Hematopoietic multipotent progenitor cell treated with erythropoietin and hydrocortisone succinate and interleukin-3 and kit ligand, for 4 days (in vitro differentiated cells): ENCODE measurements at places on chromosomes 5 and 9.

DNA sequence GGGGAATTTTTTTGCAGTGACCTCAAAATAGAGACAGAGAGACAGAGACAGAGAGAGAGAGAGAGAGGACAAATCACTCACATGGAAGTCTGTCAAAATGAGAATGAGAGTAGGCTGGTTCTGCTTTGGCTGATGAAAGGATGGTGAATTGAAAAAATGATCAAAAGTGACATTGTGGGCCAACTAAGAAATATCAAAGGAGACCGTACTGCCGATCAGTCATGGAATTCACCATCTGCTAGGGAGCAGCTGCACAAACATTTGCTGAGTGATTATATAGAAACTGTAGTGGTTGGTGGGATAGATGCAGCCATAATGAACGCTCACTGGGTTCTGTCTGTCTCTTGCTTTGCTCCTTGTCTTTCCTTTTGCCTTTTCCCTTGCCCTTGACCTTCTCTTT is 476.6 kb upstream of the SGCD start:
- no peak for DNase-seq

- no peak for DNase-seq
These were observed 18.8 kb downstream of the BICD2 start for GRCh38 chr9:92745881-92746280.

DNA sequence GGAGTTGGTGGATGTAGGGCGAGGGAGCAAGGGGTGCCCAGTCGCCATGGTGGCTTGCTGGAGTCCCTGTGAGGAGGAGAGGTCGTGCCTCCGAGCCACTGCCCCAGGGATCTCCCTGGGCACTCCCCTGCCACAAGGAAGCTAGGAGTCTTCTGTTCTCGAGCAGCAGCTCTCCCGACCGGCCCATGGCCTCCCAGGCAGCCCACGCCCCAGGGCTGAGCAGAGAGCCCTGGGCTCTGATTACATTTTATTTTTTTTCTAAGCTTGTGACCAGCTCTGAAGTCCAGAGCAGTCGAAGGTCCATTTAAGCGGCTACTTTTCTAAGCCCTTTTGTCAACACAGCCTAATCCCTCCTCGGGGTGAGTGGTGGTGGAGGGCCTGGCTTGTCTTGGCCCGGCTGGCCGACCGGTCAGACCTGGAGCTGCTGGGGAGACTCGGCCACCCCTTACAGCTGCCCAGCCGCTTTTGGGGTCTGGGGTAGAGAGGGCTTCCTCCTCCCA is 2.1 kb downstream of the RXRA start:
- DNase-seq, result no peak

DNA sequence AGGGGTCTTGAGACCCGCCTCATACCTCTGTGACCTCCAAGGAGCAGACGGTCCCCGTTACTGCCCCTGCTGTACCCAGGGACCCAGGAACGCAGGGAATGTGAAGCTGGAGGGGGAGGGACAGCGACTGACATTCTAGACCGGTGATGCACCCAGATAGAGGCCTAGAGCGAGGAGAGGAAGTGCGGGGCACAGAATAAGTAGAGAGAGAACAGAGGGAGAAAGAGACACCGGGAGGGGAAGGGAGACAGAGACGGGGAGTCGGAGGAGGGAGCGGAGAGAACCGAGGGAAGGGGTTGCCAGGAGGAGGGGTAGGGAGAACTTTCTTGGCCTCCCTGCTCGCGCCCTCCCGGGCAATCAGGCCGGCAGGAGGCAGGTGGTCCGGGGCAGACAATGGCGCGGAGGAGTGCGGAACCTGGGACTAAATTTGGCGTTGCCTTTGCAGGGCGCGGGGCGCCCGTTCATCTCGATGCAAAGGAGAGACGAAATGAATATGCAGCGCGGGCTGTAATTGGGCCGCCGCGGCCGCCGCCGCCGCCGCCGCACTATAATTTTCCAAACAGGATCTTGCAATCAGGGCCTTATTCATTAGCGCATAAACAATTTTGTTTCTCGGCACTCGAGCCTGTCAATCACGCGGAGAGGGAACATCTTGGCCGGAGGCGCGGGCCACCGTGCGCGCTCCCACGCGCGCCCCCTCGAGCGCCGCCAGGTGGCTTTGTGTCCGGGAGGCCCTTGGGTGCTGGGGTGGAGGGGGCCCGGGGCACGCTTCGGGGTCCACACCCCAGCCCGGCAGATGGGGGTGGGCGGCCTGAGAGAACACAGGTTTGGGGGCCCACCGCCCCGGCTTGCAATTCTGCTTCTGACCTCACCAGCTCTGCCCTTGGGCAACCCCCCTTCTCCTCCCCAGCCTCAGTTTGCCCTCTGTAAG is 33.0 kb downstream of the NDUFA8 start:
- DNase-seq, result peak; percentile 27

GRCh38 chr5:175809531-175810121 is 61.8 kb upstream of the CPLX2 start:
- no peak for DNase-seq

DNA sequence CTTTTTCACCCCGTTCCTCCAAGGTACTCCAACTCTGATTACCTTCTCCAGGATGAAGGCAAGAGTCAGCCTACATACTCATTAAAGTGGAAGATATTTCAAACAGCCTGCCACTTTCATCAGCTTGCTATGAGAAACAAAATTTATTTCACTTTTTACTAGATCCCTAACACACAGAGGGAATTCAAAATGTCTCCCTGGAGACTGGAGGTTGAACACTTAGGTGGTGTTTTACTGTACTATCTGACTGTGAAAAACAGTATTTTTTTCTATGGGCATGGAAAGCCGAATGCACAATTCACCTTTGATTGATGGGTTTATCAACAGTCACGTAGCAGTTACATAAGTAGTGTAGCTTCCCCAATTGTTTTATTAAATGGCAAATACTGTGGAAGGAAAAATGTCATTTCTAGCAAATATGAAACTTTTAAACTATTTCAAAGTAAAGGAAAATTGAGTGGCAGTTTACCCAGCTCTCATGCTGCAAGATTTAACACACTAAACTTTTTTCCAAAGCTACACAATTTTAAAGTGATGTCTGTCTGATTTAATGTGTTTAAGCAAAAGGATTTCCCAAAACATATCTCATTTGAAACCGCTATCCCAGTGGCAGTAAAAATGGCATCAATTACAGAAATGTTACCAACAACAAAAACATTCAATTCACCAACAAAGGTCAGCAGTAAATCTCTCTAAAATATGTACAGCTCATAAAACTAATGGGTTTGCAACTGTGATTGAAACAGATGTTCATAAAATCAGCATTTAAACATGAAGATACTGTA is 125.0 kb upstream of the TLE4 start:
- no peak for DNase-seq

- DNase-seq, result no peak
These were observed 53.7 kb downstream of the IPO11 start for GRCh38 chr5:62465985-62466925.

DNA sequence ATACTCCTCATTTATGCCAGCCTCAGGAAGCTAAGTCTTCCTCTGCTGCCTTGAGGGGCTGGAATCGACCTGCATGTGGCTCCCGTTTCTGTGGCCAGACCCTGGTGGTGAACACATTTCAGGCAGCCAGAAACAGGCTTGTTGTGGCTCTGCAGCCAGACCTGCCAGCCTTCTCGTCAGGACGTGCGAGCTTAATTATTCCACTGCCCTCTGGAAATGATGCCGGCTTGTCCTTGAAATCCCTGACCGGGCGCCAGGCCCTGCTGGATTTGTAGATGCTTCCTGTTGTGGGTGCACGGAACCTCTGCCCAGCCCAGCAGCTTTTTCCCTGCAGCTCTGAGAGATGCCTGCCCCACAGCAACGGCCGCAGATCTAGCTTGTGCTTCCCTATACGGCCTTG is 41.6 kb downstream of the PDZD2 start:
- no peak for DNase-seq

- no peak for DNase-seq
These were observed 350.8 kb downstream of the EFNA5 start for GRCh38 chr5:107319901-107320300.

DNA sequence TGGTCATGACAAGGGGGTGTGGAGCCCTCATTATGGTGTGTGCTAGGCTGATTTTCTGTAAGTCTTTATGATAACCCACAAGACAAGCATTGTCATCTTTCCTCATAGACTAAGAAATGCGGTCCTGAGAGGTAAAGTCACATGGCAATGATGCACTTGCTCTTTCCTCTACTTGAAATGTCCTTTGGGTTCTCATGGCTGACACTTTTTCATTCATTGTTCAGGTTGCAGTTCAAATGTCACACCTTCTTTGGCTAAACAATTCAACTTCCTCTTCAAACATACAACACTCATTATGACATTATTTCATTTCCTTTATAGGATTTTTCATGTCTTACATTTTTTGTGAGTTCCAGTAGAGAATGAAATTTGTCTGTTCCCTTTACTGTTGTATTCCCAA is 323.6 kb upstream of the PRR16 start:
- DNase-seq, result peak; percentile 15

DNA sequence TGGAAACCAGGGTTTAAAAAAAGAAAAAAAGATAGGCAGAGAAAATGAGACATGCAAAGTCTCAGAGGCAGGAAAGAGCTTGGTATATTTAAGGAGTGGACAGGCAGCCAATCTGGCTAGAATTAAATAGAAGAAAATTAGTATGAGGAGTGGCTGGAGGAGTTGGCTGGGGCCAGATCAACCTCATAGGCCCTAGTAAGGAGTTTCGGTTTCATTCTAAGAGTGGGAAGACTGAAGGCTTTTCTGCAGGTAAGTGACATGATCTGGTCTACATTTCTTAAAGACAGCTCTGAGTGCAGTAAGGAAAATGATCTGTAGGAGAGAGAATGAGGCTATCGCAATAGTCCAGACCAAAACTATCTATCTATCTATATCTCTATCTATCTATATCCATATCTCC is 27.5 kb downstream of the ADRB2 start:
- DNase-seq, result no peak

GRCh38 chr5:74392711-74393351 is 247.7 kb downstream of the ENC1 start:
- DNase-seq, result no peak

- no peak for DNase-seq
These were observed 121.6 kb downstream of the ADAMTSL1 start for GRCh38 chr9:18595597-18595996.

GRCh38 chr5:33049842-33050241 is 338.7 kb downstream of the NPR3 start:
- no peak for DNase-seq

DNA sequence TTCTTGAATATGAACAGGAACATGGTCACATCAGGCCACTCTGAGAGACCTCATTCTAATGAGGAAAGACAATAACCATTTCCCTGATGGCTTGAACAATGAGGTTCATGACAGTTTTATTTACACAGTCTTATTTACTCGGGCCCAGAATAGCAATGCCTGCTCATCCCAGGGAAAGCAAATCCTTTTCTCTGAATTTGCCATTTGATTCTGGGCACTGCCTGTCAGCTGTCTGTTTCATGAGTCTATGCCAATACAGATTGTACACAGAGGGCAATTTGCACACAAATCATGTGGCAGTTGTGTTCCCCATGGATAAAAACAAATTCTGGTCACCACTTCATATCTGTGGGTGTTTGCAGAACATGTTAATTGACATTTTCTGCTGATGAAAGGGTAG is 492.5 kb downstream of the ACTL7B start:
- no peak for DNase-seq

GRCh38 chr9:36745977-36746376 is 173.3 kb downstream of the MELK start:
- no peak for DNase-seq

DNA sequence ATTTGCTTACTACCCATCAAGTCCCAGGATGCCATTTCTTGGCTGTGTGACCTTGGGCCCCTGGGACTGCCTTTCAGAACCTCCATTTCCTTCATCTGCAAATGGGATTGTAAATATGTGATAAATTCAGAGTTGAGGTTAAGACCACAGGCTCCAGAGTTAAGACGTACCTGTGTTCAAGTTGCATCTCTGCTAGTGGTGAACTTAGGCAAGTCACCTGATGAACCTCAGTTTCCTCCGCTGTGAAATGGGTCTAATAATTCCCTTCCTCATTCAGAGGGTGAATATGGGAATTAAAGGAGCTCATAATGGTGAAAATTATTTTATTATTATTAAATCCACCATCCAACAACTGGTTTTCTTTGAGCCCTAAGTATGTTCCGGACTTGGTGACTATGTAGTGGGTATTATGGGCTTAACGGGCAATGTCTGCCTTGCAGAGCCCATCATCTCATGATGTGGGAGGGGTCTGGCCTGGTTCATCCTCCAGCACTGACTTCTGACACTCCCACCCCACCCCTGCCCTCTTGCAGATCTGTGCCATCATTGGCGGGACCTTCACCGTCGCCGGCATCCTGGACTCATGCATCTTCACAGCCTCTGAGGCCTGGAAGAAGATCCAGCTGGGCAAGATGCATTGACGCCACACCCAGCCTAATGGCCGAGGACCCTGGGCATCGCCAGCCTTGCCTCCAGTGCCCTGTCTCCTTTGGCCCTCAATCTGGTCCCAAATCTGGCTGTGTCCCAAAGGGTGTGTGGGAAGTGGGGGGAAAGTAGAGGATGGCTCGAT is 8.9 kb upstream of the RPL26L1 start:
- no peak for DNase-seq

GRCh38 chr9:129914051-129914450 is 78.8 kb downstream of the USP20 start:
- no peak for DNase-seq

- no peak for DNase-seq
These were observed 142.1 kb downstream of the AGTPBP1 start for GRCh38 chr9:85599540-85600105.

DNA sequence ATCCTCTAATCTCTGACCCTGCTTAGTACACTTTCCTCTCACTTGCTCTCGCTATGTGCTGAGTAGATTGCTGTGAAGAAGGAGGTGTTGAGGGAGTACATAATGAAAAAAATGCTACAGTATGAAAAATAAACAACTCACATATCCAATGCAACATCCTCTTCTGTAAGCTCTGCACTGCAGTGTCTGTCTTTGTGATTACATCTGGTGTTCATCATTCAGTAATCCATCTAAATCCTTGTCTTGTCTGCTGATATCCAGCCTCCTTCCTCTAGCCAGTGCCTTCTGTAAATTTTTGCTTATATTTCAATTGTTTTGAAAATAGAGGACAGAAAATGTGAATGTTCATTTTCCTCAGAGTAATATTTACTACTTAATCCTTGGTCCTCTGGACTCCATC is 57.4 kb upstream of the CDH12 start:
- no peak for DNase-seq

DNA sequence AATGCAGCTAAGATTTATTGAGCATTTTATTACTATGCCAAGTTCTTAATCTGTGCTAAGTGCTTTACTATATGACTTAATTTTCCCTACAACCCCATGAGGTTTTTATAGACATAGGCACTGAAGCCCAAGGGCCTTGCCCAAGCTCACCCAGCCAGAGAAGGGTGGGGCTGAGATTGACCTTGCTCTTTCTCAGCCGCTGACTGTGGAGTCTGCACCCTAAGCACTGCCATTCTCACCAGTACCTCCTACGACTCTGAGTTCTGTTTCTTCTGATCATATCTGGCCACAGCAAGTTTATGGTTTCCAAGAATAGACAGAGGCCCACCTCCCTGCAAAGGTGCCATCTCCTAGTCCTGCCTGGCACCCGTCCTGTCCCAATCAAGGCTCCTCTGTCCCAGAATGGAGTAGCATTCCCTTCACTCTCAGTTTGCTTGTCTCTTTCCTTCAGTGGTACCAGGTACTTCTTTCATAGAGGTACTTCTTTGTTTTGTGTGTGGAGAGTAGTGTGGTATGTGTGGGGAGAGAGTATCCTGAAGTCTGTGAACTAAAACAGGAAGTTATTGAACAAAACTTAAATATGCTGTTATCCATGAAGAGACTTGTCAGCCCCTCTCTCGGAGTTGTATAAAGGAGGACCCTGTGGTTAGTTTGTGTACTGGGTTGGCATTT is 42.6 kb downstream of the CSF1R start:
- DNase-seq, result peak; percentile 65

- DNase-seq, result peak; percentile 77
These were observed 36.4 kb downstream of the GLT6D1 start for GRCh38 chr9:135602789-135603481.
